ENCODE measurements at places on chromosomes 7 and 10.

DNA sequence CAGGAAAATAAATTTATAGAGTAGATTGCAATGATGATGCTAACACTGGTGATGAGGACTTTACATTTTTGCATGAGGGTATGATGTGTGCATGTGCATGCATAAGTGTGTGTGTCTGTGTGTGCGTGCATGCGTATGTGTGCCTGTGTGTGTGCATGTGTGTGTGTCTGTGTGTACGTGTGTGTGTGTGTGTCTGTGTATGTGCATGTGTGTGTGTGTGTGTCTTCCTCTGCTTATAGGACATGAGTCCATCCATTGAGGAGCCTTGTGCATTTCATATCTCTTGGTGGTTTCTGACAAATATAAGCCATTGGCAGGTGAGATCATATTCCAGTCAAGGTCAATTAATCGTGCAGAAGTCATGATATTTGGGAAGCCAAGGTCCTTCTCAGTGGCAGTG is 277.8 kb downstream of the LRMDA start:
- DNase-seq: no peak

DNA sequence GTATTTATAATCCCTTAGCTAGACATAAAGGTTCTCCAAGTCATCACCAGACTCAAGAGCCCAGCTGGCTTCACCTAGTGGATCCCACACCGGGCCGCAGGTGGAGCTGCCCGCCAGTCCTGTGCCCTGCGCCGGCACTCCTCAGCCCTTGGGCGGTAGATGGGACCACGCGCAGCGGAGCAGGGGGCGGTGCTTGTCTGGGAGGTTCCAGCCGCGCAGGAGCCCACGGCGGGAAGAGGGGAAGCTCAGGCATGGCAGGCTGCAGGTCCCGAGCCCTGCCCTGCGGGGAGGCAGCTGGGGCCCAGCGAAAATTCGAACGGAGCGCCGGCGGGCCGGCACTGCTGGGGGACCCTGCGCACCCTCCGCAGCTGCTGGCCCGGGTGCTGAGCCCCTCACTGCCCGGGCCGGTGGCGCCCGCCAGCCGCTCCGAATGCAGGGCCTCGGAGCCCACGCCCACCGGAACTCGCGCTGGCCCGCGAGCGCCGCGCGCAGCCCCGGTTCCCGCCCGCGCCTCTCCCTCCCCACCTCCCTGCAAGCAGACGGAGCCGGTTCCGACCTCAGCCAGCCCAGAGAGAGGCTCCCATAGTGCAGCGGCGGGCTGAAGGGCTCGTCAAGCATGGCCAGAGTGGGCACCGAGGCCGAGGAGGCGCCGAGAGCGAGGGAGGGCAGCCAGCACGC is 675.6 kb downstream of the REEP3 start:
- DNase-seq: no peak

- no peak for DNase-seq
Measured at GRCh38 chr7:73770002-73770859, at the start of gene CLDN3. CLDN3 (minus strand) TSS chr7:73770270; CDS start chr7:73770049, 221 bp downstream.

- DNase-seq: peak; percentile 66
Measured at GRCh38 chr7:106736508-106737201, 75.7 kb upstream of the CCDC71L start.

- no peak for DNase-seq
Measured at GRCh38 chr7:28853150-28853549, 105.0 kb downstream of the TRIL start.

- no peak for DNase-seq
Measured at GRCh38 chr10:122657255-122657654, 42.4 kb downstream of the C10orf120 start.

- DNase-seq: no peak
Measured at GRCh38 chr10:6400331-6400730, 179.7 kb downstream of the PRKCQ start.

- DNase-seq: no peak
Measured at GRCh38 chr7:70706204-70706603, 425.7 kb upstream of the GALNT17 start.

DNA sequence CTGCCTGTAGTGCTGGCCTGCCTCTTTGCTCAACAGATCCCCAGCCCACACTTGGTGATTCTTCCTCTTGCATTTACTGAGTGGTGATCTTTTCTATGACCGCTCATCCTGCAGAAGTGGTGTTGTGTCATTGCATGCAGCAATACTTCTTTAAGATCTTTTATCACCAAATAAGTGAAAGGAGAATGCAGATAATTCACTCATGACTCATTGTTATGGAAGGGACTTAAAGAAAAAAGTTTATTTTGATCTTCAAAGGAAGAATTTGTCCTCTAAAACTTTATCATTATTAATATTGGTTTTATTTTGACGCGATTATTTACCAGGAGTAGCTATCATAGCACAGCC is 489.1 kb upstream of the CELF2 start:
- DNase-seq: no peak

Measured in stimulated activated CD4-positive, alpha-beta T cell treated with anti-CD3 and anti-CD28 coated beads, Interleukin-4, amount 100 ng/mL, for 24 hours (primary cell).